ENCODE measurements at places on chromosomes 16 and 17.
A peak's percentile ranks its signal among the peaks of the same experiment; 100 is the strongest.

DNA sequence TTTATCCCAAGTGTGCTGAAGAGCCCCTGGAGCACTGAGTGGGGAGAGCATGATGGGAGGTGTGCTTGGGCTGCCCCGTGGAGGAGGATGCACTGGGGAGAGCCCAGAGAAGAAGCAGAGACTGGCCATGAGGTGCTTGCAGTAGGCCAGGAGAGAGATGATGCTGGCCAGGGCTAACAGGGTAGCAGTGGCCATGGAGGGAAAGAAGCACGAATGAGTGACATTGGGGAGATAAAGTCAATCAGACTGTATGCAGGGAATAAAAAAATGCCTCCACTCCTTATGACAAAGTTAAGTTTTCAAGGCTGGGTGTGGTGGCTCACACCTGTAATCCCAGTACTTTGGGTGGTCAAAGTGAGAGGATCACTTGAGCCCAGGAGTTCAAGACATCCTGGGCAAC lies 5.4 kb upstream of the TMEM220 start:
- DNase-seq = no peak

DNA sequence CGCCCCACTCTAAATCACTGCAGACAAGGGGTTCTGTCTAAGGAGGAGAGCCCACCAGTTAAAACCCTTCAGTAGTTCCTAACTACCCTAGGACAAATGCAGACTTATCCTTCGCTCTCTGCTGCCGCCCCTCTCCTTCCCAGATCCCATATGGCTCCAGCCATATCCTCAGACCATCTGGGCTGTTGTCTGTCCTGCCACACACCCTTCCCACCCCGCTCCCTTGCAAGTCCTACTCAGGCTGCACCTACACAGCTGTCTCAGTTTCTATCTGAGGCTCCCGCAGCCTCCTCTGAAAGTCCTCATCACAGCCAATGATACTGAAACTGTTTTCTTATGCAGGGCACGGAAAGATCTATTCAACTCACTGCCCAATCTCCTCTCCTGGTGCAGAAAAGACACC lies 720 bp upstream of the BCKDK start:
- DNase-seq = peak; percentile 81

DNA sequence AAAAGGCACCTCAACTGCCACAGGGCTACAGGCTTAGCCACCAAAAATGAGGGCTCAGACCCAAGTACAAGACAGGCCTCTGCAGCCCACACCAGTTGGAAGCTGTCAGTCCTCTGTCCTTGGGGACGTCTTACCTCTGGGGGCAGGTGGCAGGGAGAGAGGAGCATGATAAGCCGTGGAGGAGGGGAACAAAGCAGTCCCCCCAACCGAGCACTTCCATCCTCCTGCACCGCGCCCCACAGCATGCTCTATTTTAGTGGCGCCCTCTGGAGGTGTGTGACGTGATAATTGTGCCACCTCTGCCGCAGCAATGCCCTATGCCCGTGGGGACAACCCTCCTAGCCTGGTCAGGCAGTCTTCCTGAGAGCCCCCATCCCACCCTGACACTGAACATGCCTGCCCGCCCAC lies 13.6 kb downstream of the G6PC3 start:
- DNase-seq = no peak

DNA sequence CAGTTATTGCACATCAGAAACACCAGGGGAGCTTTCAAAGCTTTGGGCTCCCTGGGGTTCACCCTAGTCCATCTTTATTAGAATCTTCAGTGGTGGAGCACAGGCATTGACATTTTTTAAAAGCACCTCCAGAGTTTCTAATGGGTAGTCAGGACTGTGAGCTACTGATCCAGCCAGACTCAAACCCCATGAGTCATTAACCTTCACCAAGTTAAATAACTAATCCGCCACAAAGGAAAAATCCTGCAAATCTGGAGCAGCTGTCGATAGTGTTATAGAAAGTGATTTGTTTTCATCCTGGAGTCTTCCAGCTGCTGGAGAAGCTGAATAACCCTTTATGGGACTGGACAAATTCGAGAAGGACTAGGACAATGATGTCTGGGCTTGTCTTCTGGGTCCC lies 93.2 kb upstream of the PIRT start:
- no peak for DNase-seq

GRCh38 chr16:86382067-86382773 lies 128.1 kb upstream of the FOXF1 start:
- DNase-seq = no peak

GRCh38 chr17:49414271-49414621 lies 436 bp downstream of the PHB1 start:
- no peak for DNase-seq

GRCh38 chr17:56297184-56297583 lies 143.9 kb downstream of the ANKFN1 start:
- no peak for DNase-seq

GRCh38 chr17:35514564-35514963 lies 22.9 kb downstream of the SLFN12L start:
- no peak for DNase-seq

Data from NCI-H524 (cell line).